ENCODE measurements at places on chromosomes 6 and 20.

- DNase-seq, result no peak
Measured at GRCh38 chr6:72533606-72534005, 88.3 kb upstream of the KCNQ5 start.

GRCh38 chr20:45279992-45280391 lies 25.6 kb upstream of the SLPI start:
- DNase-seq, result no peak

- DNase-seq, result no peak
Measured at GRCh38 chr6:141482796-141483597, 649.7 kb upstream of the GJE1 start.

- no peak for DNase-seq
Measured at GRCh38 chr6:72987301-72987700, 238.0 kb downstream of the KHDC1L start.

DNA sequence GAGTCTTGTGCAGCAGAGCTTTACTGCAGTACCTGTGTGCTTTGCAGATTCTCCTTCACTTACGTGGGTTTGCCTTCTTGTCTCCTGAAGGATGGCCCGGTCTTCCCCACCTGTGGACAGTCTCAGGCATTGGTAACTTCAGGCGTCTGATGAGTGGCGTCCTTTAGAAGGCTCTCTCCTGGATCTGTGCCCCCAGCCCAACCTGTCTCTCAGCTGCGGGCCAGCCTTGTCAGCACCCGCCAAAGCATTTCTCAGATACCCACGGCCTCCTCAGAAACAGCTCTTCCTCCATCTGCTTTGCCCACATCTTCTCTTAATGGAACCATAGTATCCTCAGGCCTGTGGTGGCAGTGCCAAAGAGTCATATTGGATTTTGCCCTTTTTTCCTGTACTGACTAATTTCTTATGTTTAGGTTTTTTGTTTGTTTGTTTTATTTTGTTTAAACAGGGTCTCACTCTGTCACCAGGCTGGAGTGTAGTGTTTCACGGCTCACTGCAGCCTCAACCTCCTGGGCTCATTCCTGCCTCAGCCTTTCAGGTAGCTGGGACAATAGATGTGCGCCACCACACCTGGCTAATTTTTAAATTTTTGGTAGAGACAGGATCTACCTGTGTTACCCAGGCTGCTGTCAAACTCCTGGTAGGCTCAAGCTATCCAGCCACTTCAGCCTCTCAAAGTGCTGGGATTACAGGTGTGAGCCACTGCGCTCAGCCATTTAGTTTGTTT lies 96.6 kb downstream of the ARID1B start:
- no peak for DNase-seq

GRCh38 chr6:149065658-149066556 lies 251.6 kb upstream of the TAB2 start:
- no peak for DNase-seq

- no peak for DNase-seq
Measured at GRCh38 chr6:69061066-69061465, 426.0 kb downstream of the ADGRB3 start.

Measured in NCI-H187 (cell line).